ENCODE measurements at places on chromosomes 2 and 18.
A peak's percentile ranks its signal among the peaks of the same experiment; 100 is the strongest.

- DNase-seq: no peak
Observed at GRCh38 chr2:128261245-128262128, 57.2 kb downstream of the HS6ST1 start.

- no peak for DNase-seq
Observed at GRCh38 chr2:25651066-25651465, 22.3 kb downstream of the DTNB start.

DNA sequence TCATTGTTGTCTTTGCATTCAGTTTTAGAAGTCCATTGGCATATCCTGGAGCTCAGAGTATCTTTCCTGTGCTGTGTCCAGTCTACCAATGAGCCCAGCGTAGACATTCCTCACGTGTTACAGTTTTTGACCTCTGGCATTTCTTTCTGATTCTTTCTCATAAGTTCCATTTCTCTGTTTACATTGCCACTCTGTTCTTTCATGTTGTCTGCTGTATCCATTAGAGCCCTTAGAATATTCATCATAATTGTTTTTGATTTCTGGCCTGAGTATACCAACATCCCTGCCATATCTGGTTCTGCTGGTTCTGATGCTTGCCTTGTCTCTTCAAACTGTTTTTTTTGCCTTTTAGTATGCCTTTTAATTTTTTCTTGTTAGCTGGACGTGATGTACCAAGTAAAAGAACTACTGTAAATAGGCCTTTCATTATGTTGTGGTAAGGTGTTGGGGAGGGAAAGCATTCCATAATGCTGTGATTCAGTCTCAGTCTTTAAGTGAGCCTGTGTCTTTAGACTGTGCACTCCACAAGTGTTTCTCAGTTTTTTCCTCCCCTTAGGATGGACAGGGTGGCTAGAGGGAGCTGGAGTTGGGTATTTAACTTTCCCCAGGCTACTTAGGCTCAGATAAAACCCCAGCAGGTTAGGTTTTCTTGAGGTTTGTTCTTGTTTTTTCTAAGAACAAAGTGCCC is 35.6 kb downstream of the CEP192 start:
- DNase-seq: no peak

DNA sequence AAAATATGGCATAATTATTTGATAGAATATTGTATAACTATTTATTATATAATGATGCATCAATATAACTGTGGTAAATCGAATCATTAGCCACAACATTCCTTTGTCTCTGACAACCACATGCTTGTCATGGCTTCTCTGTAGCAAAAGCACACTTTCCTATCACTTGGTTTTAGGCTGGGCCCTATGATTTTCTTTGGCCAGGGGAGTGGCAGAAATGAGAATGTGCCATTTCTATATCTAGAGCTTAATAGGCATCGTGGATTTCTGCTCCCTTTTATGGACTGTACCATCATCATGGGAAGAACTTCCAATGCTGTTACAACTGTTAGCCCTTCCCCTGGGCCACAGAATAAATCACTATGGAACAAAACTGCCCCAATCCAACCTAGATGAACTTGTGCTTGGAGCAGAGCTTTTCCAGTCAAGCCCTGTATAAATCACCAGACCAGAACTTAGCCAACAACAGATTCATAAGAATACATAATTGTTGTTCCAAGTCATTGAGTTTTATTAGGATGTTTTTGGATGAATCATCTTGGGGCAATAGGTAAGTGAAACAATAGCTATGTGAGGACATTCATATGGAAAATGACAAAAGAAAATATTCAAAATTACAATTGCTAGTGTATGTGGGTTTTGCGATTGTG is 715.8 kb downstream of the ERBB4 start:
- peak; percentile 4 for DNase-seq

DNA sequence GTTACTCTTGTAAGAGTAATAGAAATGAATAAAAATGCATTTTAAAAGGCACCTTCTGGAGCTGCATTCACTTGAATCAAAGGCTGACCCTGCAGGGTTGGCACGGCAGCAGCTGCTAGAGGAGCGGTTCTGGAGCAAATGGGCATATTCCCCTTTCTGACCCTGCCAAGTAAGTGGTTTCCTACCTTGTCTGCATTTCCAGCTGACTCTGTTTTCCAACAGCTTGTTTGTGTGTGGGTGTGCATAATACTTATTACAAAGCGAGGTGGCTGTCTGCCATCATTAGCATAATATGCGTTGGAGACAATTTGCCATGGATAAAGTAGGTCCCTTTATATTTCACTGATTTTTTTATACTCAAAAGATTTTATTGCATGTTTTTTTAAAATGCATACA is 21.3 kb upstream of the TTN start:
- DNase-seq: no peak

All from A172 (cell line).